ENCODE measurements at places on chromosomes 5 and 9.

GRCh38 chr5:7519564-7519963 is 123.6 kb downstream of the ADCY2 start:
- DNase-seq, result no peak

- DNase-seq, result no peak
Measured at GRCh38 chr9:123753016-123753415, 176.9 kb downstream of the DENND1A start.

GRCh38 chr9:137366445-137366810 is 56.5 kb downstream of the EXD3 start:
- DNase-seq, result no peak

- DNase-seq, result no peak
Measured at GRCh38 chr9:21919377-21920362, 74.5 kb downstream of the CDKN2A start.

GRCh38 chr5:10552183-10553143 is 11.4 kb upstream of the ANKRD33B start:
- no peak for DNase-seq

- no peak for DNase-seq
Measured at GRCh38 chr5:90071656-90072055, 337.9 kb downstream of the CETN3 start.

DNA sequence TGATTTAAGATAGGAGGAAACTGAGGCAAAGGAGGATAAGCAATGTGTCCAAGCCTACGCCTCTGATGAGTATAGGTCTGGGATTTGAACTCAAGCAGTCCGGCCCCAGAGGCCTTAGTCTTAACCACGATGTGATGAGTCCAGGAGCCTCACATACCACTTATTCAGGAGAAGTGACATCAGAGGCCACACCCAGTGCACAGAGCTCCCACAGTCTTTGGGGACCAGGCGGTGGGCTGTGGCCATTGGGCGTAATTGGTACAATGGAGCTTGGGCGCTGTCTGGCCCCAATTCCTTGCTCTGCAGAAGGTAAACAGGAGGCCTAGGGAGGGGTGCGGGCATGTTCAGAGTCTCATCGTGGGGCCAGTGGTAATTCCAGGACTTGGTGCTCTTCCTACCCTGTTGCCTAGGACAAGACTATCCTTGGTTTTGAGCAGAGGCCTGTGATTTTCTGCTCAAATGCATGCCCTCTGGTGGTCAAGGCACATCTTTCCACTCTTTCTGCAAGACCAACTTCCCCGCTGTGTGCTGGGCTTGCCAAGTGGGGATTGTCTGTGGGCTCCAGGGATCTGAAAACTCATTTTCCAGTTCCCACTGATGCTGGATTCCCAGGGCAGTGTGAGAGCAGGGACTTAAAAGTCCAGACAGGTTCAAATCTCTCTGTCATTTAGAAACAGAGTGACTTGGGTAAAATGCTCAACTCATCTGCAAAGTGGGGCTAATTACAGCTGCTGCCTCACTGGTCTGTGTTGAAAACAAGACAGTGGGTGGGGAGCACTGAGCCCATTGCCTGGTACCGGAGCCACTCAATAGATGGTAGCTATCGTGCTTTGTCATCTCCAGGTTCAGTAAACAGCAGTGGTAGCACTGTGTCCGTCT is 15.8 kb downstream of the NDST1 start:
- no peak for DNase-seq

DNA sequence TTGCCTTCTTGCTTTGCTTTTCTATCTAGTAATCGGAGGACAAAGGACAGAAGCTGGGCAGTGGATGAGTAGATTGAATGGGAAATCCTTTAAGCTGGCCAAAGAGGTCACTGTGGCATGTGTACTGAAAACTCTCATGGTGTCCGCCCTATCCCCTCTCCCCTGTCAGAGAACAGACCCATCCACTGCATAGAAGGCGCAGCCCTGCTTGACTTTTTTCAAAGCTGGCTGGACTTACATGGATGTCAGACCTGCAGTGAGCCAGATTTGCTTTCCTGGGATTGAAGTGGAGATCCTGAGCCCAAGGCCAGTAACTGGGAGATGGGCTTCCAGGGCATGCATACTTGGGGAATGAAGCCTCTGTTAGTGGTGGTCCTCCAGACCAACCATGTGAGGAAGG is 329.5 kb downstream of the TRPM3 start:
- DNase-seq, result no peak

- DNase-seq, result no peak
Measured at GRCh38 chr5:181153814-181154213, 6.4 kb downstream of the OR2V2 start.

DNA sequence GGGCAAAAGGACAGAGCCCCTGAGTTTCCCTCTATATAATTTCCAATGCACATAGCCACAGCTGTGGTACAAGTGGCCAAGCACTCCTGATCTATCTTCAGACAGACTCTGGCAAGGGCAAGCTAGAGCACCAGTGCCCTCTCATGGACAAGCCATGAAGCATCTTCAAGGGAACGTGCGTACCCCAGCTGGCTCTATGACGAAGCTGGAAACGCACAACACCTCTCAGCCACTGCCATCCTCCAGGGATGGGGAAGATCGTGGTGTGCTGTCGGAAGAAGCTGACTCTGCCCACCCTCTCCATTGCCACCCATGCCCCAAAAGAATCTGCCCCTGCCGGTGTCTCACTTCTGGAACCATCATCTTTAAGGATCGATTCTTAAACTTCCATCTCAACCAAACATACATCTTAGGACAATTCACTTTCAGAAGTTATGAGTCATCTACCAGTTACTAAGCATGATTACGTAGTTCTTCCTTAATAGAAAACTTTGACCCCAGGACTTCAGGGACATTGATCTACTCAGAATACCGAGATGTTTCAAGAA is 482.9 kb downstream of the AGTPBP1 start:
- DNase-seq, result peak; percentile 2

- DNase-seq, result no peak
Measured at GRCh38 chr5:88673253-88674105, 209.5 kb downstream of the MEF2C start.

- peak; percentile 64 for DNase-seq
Measured at GRCh38 chr9:109258481-109259302, 62.2 kb downstream of the EPB41L4B start.

DNA sequence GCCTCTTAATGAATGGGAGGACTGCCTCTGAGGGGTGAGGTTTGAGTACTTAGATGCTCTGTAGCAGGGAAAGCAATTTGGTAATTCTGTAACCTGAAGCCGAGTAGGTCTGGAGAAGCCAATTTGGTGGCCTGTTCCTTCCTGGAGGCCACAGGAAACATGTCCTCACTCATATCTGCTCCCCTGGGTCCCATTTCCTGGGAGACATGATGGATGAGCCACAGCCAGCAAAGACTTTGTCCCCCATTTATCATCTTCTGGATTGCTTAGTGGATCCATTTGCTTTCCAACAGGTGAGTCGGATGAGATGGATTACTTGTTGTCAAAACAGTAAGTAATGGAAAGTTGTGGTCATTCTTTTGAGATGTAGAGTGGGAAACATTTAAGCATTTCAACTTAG is 99.8 kb upstream of the KLF9 start:
- no peak for DNase-seq

GRCh38 chr9:33446240-33446945 is 1.0 kb downstream of the AQP3 start:
- peak; percentile 23 for DNase-seq

- no peak for DNase-seq
Measured at GRCh38 chr5:76402886-76403765, at the start of gene IQGAP2. Gene IQGAP2 (plus strand): TSS chr5:76403285. CDS start chr5:76403546, 261 bp downstream.

GRCh38 chr9:19208653-19209052 is 21.8 kb upstream of the DENND4C start:
- no peak for DNase-seq

DNA sequence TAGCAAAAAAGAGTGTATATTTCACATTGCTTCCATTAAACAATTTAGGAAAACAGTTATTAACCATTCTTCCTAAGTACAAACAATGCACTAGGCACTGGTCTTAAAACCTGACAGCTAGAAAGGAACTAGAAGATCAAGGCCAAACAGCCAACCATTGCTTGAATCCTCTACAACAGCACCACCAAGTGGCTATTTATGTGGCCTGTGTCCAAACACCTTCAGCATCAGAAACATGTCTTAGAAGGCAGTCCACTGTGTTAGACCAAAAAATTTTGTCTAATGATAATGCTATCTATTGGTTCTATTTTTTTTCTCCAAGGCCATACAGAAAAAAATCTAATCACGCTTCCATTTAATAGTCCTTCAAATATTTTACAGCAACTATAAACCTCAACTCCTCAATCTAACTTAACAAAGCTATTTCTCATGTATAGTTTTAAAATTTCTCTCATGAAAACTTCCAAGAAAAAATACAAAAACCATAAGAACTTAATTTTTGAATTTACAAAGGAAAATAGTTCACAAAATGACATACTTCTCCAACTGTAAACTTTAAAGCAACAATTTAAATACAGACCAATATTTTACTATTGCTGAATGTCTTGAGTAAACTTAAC is 36.1 kb downstream of the CAAP1 start:
- peak; percentile 40 for DNase-seq

DNA sequence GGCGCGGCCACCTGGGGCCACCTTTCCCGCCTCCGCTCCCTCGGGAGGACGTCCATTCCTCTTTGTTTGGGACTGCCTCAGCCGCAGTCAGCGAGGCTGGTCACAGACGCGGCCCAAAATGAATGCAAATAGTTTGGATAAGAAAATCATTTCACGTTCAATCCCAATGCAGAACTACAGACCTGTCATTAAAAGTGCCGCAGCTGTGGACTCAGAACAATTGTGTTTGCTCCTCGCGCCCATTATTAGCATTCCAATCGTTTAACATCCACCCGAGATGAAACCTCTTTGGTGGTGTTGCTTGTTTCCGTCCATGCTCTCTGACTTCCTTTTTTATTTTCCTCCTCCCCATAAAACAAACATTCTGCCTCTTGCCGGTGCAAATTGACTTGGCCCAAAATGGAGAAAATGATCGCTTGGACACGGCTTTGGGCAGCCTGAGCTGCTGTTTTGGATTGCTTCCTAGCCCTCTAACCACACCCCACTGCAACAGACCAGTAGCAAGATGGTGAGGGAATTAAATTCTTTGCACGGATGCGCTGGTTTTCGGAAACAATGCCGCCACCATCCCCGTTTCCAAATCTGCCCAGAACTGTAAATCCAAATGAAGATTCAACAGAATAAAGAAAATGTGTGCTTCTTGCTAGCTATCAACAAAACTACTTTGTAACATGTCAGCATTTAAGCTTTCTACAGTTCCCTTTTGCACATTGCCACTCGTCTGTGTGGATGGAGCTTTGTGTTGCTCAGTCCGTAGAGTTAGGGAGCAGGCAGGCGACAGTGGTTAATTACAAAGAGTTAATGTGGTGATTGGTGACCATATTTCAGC is 784 bp downstream of the NLN start:
- DNase-seq, result peak; percentile 60

DNA sequence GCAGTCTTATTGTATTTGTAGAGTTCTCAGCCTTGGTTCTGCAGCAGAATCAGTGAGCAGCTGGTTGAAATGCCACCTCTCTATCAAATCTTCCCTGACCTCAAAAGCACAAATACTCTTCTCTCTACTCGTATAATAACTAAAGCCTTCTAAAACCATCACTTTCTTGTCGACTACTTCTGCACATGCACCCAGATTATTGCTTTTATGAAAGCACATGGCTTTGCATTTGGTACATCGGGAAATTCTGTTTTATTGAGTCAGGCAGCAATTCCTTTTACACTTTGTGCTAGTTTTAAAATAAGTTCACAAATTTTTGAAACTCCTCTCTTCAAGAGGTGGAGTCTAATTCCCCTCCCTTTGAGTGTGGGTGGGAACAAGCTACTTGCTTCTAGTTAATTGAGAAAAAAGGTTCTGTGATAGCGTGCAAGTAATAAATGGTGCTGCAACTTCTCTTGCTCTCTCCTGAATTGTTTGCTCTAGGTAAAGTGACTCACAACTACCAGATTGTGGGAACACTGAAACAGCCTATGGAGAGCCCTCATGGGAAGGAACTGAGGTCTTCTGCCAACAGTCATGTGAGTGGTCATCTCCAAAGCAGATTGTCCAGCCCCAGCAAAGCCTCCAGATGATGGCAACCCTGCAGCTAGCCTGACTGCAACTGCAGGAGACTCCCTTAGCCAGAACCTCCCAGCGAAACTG is 66.0 kb upstream of the TAF1L start:
- no peak for DNase-seq

GRCh38 chr5:167949435-167949834 is 342.0 kb upstream of the WWC1 start:
- DNase-seq, result no peak

- DNase-seq, result peak; percentile 22
Measured at GRCh38 chr9:101787891-101788290, 49.4 kb upstream of the GRIN3A start.

- no peak for DNase-seq
Measured at GRCh38 chr5:1779021-1779680, 20.5 kb downstream of the MRPL36 start.

DNA sequence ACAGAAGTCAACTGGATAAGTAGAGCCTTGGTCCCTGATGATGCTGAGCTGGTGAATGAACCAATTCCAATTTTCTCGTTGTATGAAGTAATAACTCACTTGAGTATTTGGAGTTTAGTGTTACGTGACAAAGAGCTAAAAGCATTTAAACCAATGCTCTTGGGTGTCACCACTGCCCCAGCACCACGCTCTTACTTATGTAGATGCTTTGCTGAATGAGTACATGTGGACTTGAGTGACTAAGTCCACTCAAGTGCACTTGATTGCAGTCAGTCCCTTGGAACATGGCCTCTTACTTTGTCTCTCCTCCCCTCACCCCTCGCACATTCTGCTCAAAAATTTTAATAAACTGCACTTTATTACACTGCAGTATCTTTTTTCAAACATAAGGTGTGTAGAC is 184.0 kb downstream of the MAN2A1 start:
- DNase-seq, result no peak

GRCh38 chr5:95988094-95988493 is 26.4 kb upstream of the ELL2 start:
- no peak for DNase-seq

DNA sequence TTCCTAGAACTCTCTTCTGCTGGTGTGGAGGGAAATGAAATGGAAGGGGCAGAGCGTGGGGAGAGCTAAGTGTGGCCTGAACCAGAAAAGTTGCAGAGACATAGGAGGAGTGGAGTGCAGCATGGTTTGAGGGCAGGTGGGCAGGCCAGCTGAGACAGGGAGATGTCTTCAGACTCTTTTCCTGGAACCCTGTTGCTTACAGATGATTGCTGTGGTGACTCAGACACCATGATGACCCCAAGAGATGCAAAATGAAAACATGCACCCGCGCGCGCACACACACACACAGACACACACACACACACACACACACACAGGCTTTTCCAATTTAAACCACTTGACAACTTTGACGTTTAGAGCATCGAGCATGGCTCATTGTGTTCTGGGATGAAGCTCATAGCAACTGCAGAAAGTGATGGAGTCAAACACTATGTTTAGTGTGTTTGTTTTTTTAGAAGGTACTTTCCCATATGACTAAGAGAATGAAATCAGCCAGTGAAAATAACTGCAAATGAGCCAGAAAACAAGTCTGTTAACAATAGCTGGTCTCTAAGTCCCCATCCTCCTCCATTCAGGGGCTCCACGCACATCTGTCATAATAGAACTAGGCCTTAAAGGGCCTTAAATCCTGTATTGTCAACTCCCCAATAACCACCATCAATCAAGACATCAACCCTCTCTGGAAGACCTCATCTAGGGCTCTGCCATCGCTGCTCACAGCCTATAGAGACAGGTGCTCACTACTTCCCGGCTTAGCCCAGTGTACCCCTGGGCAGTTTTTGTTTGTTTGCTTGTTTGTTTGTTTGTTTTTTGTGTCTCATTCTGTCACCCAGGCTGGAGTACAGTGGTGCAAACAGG is 9.6 kb downstream of the TMOD1 start:
- no peak for DNase-seq
